CD4-positive, alpha-beta T cell treated with Interleukin-17A for 4 hours (primary cell): ENCODE measurements at places on chromosomes 1 and 21.

- DNase-seq: no peak
Measured at GRCh38 chr1:235004276-235004675, 124.4 kb downstream of the TOMM20 start.

DNA sequence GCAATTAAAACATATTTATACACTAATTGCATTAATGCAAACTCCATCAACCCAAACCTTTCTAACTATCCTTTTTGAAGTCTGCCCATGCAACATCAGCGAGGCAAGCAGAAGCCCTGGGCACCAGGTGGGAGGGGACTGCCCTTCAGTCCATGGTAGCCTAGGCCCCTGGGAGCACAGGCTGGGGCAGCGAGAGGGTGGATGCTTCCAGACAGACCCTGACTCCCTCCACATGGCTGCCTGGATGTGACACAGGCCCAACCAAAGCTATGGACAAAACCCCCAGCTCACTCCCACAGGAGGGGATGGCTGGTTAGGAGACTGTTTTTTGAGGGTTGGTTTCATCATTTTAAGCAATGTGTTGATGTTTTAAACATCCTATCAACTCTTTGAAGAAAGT is 17.8 kb upstream of the LRRC47 start:
- no peak for DNase-seq

DNA sequence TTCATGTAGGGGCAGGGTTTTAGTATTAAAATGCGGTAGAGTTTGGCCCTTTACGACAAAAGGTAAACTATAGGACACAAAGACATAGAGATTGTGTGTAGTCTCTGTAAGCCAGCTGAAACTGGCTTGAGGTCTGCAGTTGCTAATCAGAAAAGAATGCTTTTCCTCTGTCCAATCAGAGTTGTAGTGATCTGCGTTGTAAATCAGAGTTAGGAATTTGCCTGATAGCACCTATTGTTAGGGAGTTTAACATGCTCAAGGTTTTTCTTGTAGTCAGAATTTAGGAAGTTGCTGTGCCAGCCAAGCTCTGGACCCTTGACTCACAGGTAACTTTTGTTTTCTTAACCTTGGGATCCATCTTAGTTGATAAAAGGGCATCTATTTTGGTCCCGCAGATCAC is 61.2 kb upstream of the VTCN1 start:
- no peak for DNase-seq

GRCh38 chr1:21761052-21761451 is 21.9 kb downstream of the USP48 start:
- no peak for DNase-seq

GRCh38 chr1:174789399-174789798 is 210.3 kb upstream of the CACYBP start:
- DNase-seq: no peak

- no peak for DNase-seq
Measured at GRCh38 chr1:89907727-89908212, 86.9 kb downstream of the LRRC8D start.

GRCh38 chr1:1872329-1872994 is 18.4 kb downstream of the GNB1 start:
- DNase-seq: no peak

GRCh38 chr1:197351821-197352440 is 83.9 kb downstream of the CRB1 start:
- DNase-seq: no peak

DNA sequence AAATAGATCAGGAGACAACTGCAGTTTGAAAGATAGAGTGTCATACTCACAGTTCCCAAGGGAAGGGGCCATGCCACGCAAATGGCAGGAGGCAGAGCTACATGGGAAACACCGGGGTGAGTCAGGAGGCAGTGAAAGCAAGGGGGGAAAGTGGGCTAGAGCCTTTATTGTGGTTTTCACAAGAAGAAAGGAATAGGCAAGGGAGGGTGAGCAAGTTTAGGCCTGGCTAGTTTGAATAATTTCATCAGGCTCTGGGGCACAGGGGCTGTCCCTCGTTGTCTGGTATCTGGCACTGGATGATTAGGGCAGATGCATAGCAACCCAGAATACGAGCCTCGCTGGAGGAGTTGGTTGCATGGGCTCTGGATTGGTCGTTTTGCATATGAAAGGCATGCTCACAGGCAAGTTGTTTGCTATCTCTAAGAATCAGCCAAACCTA is 17.0 kb upstream of the ITLN2 start:
- DNase-seq: no peak

GRCh38 chr21:38817371-38818324 is 11.9 kb downstream of the ETS2 start:
- DNase-seq: no peak
